Urinary bladder (tissue), 4 donors: ENCODE measurements at places on chromosomes 3 and 15. TPM values are rescaled to one million over a fixed set of nuclear protein-coding genes. Genes with fewer than 3 reads are reported as not detected.

GRCh38 chr3:37949866-37950265 lies 40.7 kb upstream of the VILL start:
- no peak for DNase-seq

- no peak for DNase-seq
Measured at GRCh38 chr15:88223084-88223483, 33.5 kb downstream of the NTRK3 start.

GRCh38 chr3:10547841-10548783 lies 42.7 kb upstream of the ATP2B2 start:
- no peak for DNase-seq

- no peak for DNase-seq
Measured at GRCh38 chr3:13307041-13307440, 113.1 kb downstream of the NUP210 start.

DNA sequence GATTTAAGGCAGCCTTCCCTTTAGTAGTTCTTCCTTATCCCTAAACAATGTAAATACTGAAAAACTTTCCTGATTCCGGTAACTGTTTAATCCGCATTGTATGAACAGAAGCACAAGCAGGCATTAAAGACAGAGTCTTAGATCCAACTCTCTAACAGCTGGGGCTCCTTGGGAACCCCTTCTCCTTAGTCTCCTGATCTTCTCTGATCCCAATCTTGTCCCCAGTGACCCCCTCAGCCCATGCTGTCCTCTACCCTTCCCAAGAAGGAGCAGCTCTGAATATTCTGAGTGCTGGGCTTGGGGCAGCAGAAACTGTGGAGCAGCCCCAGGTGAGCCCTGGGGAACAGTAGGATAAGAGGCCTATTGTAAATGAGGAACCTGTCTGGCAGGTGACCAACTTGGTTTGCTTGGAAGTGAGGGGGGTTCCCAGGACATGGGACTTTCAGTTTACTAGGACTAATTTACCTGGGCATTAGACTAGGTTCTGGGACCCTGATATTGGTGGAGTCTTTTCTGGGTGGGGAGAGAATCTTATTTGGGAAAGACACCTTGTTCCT lies 13.0 kb upstream of the SLC30A4 start:
- DNase-seq, result no peak

- DNase-seq, result no peak
Measured at GRCh38 chr3:34703053-34703452, 904.6 kb downstream of the PDCD6IP start.

DNA sequence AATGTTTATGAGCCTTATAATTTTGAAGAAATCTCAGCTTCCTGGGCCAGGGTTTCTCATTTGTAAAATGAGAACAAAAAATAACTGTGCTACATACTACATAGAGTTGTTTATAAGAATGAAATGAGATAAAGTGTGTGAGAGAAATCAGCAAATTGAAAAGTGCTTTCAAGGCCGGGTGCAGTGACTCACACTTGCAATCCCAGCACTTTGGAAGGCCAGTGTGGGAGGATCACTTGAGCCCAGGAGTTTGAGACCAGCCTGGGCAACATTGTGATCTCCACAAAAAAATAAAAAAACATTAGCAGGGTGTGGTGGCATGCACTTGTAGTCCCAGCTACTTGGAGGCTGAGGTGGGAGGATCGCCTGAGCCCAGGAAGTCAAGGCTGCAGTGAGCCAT lies 22.4 kb downstream of the FOXB1 start:
- no peak for DNase-seq

DNA sequence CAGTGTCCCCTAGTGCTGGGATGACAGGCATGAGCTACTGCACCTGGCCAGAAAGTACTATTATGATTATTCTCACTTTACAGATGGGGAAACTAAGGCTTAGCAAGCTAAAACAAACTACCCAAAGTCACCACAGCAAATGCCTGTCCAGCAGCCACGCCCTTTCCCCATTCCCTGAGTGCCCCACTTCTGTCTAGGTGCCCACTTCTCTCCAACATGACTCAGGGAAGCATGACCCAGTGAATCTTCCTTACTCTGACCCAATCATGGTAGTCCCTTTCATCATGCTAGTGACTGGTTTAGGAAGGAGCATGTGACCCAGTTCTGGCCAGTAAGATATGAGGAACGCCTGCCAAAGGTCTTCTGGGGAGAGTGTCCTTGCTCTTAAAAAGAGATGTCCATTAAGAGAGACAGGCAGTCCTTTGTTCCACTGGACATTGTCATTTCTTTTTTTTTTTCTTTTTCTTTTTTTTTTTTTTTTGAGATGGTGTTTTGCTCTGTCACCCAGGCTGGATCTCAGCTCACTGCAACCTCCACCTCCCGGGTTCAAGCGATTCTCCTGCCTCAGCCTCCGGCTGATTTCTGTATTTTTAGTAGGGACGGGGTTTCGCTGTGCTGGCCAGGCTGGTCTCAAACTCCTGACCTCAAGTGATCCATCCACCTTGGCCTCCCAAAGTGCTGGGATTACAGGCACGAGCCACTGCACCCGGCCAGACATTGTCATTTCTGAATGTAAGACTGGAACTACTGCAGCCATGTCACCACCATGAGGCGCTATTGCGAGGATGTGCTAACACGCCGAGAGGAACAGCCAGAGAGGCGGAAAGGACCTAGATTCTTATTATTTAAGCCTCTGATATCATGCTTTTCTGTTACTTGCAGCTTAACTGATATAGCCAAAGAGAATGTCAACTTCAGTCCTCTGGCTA lies 19.8 kb downstream of the MEGF11 start:
- DNase-seq, result no peak

The ADIPOQ gene
- total RNA-seq, result 1.4 TPM

The CLDN16 gene
- 0.37 TPM for total RNA-seq

The CFAP44 gene
- 30.4 TPM for total RNA-seq
